ENCODE measurements at places on chromosomes 1 and 21.

DNA sequence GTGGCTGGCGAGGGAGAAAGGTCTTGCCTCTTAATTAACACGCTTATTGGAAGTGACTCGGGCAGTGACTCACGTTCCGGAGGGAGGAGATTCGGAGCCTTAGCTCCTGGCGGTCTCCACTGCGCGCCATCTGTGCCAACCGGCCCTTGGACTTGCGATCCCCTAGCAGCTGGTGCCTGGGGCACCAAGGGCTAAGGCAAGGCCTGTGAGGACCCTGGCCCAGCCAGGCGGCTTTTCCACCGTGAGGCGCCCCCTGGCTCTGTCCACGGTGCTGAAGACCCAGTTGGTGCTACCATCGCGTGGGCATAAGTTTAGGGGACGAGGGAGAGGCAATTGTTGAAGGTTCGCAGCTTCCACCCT, 1.3 kb upstream of the SYT6 start:
- no peaks in the 10 kb centered on the region for H3K36me3 ChIP-seq
- no peak for DNase-seq
- H3K4me3 ChIP-seq: no peak overlapping the region
- peaks cover 32% of the 10 kb centered on the region for H3K4me1 ChIP-seq
- no peak overlapping the region for H3K27ac ChIP-seq
- peaks cover 47% of the 10 kb centered on the region for H3K27me3 ChIP-seq

GRCh38 chr1:151475175-151475574, 15.9 kb upstream of the POGZ start:
- peak; percentile 9 for DNase-seq
- no peak overlapping the region for H3K27ac ChIP-seq
- H3K36me3 ChIP-seq: no peaks in the 10 kb centered on the region

DNA sequence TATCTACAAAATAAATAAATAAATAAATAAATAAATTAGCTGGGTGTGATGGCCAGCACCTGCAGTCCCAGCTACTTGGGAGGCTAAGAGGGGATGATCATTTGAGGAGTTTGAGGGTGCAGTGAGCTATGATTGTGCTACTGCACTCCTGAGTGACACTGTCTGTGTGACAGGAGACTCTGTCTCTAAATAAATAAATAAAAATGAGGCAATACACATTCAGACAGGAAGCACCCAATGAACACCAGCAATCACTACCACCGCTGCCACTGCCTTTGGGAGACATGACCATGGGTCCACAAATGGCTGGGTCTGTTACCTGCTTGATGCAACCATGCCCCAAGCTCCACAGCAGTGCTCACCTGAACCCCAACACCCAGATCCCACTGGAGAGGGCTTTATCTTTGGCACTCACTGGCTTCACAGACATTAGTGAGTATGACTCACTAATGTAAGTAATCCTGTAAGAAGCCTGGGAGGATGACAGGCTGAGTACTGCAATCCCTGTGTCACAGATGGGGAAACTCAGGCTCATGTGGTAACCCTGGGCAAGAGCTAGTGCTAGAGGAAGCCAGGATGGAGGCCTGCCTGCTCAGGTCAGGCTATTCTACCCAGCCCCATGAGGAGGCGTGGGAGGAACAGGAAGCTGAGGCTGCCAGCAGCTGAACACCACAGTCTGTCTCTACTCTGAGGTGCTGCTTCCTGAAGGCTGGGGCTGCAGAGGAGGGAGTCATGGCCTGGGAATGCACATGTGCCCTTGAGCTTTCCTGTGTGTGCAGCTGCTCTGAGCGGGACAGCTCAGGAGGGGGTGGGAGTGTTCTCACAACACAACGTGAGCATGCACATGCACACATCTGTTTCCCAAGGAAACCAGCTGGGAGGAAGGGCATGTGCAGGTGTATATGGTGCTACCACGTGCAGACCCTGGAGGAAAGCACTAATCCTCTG, 43.0 kb downstream of the SLC9A1 start:
- no peak overlapping the region for H3K4me3 ChIP-seq
- H3K4me1 ChIP-seq: no peaks in the 10 kb centered on the region
- DNase-seq: peak; percentile 84
- H3K36me3 ChIP-seq: no peaks in the 10 kb centered on the region

DNA sequence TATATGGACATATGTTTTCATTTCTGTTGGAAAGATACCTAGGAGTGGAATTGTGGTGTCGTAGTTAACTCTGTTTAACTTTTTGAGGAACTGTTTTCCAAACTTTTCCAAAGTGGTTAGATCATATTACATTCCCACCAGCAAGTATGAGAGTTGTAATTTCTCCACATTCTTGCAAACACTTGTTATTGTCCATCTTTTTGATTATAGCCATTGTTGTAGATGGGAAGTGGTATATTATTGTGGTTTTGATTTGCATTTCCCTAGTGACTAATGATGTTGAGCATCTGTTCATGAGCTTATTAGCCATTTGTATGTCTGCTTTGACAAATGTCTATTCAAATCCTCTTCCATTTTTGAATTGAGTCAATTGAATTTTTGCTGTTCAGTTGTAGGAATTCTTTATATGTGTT, 19.8 kb downstream of the CAMTA1 start:
- no peaks in the 10 kb centered on the region for H3K4me1 ChIP-seq
- H3K27ac ChIP-seq: no peak overlapping the region
- no peaks in the 10 kb centered on the region for H3K27me3 ChIP-seq
- DNase-seq: no peak
- H3K4me3 ChIP-seq: no peak overlapping the region

DNA sequence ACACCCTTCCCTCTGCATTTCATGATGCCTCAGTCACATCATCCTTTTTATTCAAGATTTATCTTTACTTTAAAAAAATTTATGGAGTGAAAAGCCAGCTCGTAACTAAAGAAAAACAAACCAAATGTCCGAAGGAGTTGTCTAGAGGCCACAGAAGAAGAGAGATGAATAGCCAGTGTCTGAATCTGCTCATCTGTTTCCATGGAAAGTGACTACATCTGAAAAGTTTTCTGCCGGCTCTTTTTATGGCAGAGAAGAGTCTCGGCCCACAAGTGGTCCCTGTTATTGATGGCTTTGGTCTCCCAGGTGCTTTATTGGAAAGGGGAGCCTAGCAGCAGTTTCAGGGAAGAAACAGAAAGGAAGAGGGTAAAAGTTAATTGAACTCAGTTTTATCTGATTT, 5.6 kb downstream of the EVA1C start:
- H3K4me1 ChIP-seq: no peaks in the 10 kb centered on the region
- no peak for DNase-seq
- H3K36me3 ChIP-seq: peaks cover 19% of the 10 kb centered on the region
- H3K27ac ChIP-seq: no peak overlapping the region

DNA sequence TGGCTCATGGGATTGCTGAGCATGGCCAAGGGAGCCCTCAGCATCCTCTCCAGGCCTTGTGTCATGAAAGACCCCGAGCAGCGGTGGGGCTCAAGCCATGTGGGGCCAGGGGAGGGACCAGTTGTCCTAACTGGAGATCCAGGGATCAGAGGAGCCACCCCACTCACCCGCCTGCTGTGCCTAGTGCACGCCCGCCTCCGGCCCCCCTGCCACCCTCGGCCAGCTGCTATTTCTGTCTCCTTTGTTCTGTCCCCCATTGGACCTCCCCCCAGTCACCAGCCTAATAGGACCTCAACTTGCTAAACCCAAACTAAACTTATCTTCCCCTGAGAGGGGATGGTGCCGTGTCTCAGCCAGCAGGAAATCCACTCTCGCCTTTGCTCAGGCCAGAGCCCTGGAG, 44.4 kb downstream of the TP73 start:
- peaks cover 9% of the 10 kb centered on the region for H3K4me1 ChIP-seq
- no peaks in the 10 kb centered on the region for H3K27me3 ChIP-seq
- H3K27ac ChIP-seq: no peak overlapping the region
- no peak for DNase-seq

Data from right atrium auricular region (tissue), 2 donors.